ENCODE measurements at places on chromosomes 6 and 20. TPM values are rescaled to one million over a fixed set of nuclear protein-coding genes. Genes with fewer than 3 reads are reported as not detected.

- no peak overlapping the region for H3K4me3 ChIP-seq
- H3K4me1 ChIP-seq: no peaks in the 10 kb centered on the region
- no peaks in the 10 kb centered on the region for H3K27me3 ChIP-seq
- H3K27ac ChIP-seq: no peak overlapping the region
These were observed 97.3 kb upstream of the CHD6 start for GRCh38 chr20:41715526-41715925.

DNA sequence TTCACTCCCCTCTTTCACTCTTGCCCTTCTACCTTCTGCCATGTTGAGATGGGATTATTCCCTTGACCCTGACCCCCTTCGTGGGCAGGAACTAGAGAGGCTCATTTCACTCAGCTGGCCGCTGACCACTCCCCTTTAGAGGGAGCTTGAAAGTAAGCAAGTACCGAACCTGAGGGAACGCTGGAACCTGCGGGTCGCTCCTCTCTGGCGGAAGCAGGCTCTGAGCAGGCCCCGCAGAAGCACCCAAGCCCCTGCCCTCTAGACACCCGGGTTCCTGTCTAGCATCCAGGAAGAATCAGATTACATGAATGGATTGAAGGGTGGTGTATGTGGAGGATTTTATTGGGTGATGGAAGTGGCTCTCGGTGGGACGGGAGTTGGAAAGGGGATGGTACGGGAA lies 11.9 kb upstream of the MYCT1 start:
- no peak overlapping the region for H3K4me3 ChIP-seq
- H3K36me3 ChIP-seq: no peaks in the 10 kb centered on the region
- no peak for DNase-seq
- no peak overlapping the region for H3K27ac ChIP-seq

GRCh38 chr20:5606350-5606749 lies 143.9 kb upstream of the SHLD1 start:
- H3K36me3 ChIP-seq: no peaks in the 10 kb centered on the region
- no peak for DNase-seq
- no peak overlapping the region for H3K27ac ChIP-seq
- H3K4me1 ChIP-seq: peaks cover 21% of the 10 kb centered on the region
- H3K4me3 ChIP-seq: no peak overlapping the region

GRCh38 chr6:11066505-11067347 lies 22.6 kb upstream of the ELOVL2 start:
- H3K27ac ChIP-seq: no peak overlapping the region
- H3K4me1 ChIP-seq: no peaks in the 10 kb centered on the region
- no peak overlapping the region for H3K4me3 ChIP-seq
- DNase-seq: no peak

DNA sequence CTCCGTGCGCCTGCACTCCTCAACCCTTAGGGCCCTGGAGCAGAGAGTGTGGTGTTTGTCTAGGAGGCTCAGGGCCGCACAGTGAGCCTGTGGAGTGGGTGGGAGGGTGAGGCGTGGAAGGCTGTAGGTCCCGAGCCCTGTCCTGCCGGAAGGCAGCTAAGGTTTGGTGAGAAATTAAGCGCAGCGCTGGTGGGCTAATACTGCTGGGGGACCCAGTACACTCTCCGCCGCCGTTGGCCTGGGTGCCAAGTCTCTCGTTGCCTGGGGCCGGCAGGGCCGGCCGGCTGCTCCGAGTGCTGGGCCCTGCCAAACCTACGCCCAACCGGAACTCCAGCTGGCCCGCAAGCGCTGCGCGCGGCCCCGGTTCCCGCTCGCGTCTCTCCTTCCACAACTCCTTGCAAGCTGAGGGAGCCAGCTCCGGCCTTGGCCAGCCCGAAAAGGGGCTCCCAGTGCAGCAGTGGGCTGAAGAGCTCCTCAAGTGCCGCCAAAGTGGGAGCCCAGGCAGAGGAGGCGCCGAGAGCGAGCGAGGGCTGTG lies 40.4 kb upstream of the MCUR1 start:
- H3K36me3 ChIP-seq: no peaks in the 10 kb centered on the region
- H3K27ac ChIP-seq: no peak overlapping the region
- no peaks in the 10 kb centered on the region for H3K4me1 ChIP-seq
- H3K4me3 ChIP-seq: no peak overlapping the region
- H3K27me3 ChIP-seq: no peaks in the 10 kb centered on the region

DNA sequence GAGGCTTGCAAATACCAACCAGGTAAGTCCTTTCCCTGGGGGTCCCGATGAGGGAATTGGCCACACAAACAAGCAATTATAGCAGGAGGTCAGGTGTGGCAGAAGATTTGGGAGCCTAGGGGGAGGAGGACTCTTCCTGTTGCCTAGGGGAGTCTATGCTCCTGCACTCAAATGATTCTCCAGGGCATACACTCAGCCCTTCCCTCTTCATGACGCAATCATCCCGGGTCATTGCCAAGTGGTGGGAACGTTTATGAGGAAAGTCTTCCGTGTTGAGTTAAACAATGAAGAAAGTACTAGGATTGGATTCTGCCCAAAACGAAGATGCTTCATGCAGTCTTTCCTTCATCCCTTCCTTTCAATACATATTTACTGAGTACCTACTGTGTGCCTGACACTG lies 186.5 kb upstream of the TSHZ2 start:
- H3K4me3 ChIP-seq: no peak overlapping the region
- DNase-seq: no peak
- no peak overlapping the region for H3K27ac ChIP-seq
- no peaks in the 10 kb centered on the region for H3K27me3 ChIP-seq

GRCh38 chr6:116158641-116159040 lies 32.7 kb upstream of the COL10A1 start:
- no peaks in the 10 kb centered on the region for H3K36me3 ChIP-seq
- no peak for DNase-seq
- H3K4me1 ChIP-seq: peaks cover 4% of the 10 kb centered on the region
- H3K27ac ChIP-seq: no peak overlapping the region
- no peak overlapping the region for H3K4me3 ChIP-seq
- H3K27me3 ChIP-seq: no peaks in the 10 kb centered on the region

FGD2 gene
- total RNA-seq: 16.0 TPM

TCP11 gene
- total RNA-seq: 193 TPM

RAMACL gene
- 1.7 TPM for total RNA-seq
